ENCODE measurements at places on chromosomes 5 and 9.

DNA sequence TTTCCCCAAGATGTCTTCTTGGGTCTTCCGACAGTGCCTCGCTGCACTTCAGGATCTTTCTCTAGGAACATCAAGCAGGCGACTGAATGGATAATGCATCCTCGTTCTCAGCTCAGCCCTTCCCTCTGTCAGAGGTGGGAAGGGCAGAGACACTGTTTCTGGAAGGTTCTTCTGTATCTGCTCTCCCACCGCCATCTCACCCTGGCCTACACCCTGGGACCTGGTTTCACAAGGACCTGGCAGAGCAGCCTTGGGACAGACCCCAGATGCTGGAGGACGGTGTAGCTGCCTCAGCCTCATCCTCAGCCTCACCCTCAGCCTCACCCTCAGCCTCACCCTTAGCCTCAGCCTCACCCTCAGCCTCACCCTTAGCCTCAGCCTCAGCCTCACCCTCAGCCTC lies 18.5 kb downstream of the MRPL36 start:
- DNase-seq, result no peak

GRCh38 chr5:41837793-41838192 lies 32.4 kb downstream of the OXCT1 start:
- DNase-seq, result no peak

DNA sequence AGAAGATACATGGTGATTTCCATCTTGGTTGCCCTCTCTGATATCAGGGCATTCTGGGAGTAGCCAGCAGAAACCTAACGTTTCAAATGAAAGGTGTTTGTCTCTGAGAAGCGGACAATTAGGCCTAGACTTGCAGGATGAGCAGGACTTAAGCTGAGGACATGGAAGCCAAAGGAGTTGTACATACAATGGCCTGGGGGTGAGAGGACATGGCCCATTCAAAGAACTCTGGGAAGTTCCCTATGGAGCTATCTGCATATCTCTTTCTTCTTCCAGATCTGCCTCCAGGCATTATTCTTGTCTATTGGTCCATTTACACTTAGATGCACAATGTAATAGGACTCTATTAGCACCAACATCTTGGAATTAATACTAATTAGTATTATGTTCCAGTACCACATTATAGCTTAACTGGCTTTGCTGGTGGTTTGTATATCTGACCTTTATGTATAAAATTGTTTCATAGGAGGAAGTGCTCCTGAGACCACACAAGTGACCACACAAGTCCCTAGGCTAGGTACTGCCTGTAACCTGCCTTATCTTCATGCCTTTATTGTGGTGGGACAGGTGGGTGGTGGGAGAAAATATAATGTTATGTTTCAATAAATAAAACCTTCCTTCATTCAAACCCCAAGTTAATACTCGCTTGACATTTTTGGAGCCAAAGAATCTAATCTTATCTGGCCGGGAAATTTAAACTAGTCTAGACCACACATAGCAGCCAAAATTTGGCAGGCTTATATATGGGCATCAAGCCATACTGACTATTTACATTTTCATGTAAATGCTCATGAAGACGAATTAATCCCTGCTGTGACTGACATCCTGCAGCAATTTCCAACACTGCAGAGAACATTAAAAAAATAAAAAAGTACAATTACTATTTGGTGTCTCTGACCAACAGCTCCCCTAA lies 52.1 kb upstream of the EQTN start:
- DNase-seq, result no peak

- DNase-seq, result no peak
Observed at GRCh38 chr5:154476354-154477205, 1.4 kb downstream of the HAND1 start.

DNA sequence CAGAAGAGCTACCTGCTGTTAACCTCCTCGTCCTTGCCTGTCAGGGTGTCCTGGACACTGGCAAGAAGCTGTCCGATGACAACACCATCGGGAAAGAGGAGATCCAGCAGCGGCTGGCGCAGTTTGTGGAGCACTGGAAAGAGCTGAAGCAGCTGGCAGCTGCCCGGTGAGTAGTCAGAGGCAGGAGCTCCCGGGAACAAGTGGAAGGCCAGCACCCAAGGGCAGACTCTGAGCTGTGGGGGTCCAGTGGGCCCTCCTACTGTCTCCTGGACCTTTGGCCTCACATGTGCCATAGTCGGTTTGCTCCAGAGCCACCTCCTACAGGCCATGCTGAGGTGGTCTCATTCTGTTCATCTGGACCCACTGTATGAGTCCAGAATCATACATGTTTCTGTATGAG lies 38.7 kb downstream of the DYNC2I2 start:
- no peak for DNase-seq
